ENCODE measurements at places on chromosomes 2 and 18.
A peak's percentile ranks its signal among the peaks of the same experiment; 100 is the strongest.

DNA sequence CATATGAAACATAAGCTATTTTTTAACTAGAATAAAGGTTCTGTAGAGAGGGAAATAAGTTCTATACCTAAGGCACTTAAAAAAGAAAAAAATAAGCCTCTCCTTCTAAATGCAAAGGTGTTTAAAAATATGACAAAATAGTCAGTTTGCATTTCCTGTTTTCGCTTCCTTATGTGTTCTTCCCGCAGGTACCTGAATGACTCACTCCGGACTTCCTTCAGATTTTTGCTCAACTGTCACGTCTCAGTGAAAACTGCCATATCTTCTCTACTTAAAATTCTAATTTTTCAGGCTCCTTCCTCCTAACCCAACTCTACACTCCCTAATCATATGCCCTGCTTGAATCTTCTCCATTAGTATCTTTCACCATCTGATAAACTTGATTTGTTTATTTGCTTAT lies 1333.1 kb downstream of the LRP1B start:
- no peak for DNase-seq
- no peaks in the 10 kb centered on the region for H3K27me3 ChIP-seq
- H3K4me1 ChIP-seq, result peaks cover 1% of the 10 kb centered on the region
- H3K27ac ChIP-seq, result no peak overlapping the region
- H3K36me3 ChIP-seq, result no peaks in the 10 kb centered on the region
- H3K4me3 ChIP-seq, result no peak overlapping the region

DNA sequence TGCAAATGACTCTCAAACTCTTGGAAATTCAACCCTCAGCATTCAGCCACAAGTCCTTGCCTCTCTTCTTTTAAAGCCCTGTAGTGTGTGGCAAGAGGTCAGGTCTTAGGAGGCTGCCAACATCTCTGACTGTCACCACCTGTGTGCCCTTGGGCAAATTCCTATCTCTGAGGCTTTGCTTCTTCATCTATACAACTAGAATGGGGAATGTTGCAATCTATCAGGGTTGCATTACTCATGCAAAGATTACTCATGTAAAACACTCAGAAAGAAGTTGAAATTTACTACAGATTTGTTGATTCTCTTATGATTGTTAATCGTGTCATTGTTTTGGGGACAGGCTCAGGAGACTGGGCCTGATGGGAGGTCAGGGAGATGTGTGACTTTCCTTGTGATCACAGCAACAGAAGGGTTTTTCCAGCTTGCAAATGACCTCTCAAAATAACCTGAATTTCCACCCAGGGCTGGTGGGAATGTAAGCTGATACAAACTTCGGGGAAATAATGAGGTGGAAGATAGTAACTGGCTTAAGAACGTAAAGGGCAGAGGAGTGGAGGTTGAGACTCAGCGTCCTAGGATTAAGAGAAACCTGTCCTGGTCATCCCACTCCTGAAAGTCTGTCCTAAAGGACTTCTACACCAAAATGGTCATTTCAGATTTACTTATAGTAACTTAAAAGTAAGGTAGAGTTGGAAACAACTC lies 32.1 kb upstream of the SIGLEC15 start:
- H3K27ac ChIP-seq, result no peak overlapping the region
- peaks cover 3% of the 10 kb centered on the region for H3K27me3 ChIP-seq
- DNase-seq, result no peak

GRCh38 chr18:68072744-68073143 lies 556.2 kb upstream of the DSEL start:
- no peaks in the 10 kb centered on the region for H3K36me3 ChIP-seq
- no peak overlapping the region for H3K27ac ChIP-seq
- no peak overlapping the region for H3K4me3 ChIP-seq
- H3K27me3 ChIP-seq, result no peaks in the 10 kb centered on the region
- DNase-seq, result no peak
- H3K4me1 ChIP-seq, result no peaks in the 10 kb centered on the region

- H3K36me3 ChIP-seq, result no peaks in the 10 kb centered on the region
- no peak overlapping the region for H3K4me3 ChIP-seq
- no peaks in the 10 kb centered on the region for H3K4me1 ChIP-seq
- no peaks in the 10 kb centered on the region for H3K27me3 ChIP-seq
- no peak for DNase-seq
- no peak overlapping the region for H3K27ac ChIP-seq
These were observed 184.7 kb downstream of the SATB2 start for GRCh38 chr2:199273042-199273511.

GRCh38 chr18:14768241-14768640 lies 20.3 kb downstream of the ANKRD30B start:
- H3K36me3 ChIP-seq, result no peaks in the 10 kb centered on the region
- H3K27me3 ChIP-seq, result no peaks in the 10 kb centered on the region
- no peak overlapping the region for H3K4me3 ChIP-seq

GRCh38 chr2:11898576-11898975 lies 152.1 kb downstream of the LPIN1 start:
- H3K4me3 ChIP-seq, result no peak overlapping the region
- H3K27ac ChIP-seq, result no peak overlapping the region
- H3K4me1 ChIP-seq, result no peaks in the 10 kb centered on the region
- H3K36me3 ChIP-seq, result no peaks in the 10 kb centered on the region
- no peak for DNase-seq
- H3K27me3 ChIP-seq, result no peaks in the 10 kb centered on the region

DNA sequence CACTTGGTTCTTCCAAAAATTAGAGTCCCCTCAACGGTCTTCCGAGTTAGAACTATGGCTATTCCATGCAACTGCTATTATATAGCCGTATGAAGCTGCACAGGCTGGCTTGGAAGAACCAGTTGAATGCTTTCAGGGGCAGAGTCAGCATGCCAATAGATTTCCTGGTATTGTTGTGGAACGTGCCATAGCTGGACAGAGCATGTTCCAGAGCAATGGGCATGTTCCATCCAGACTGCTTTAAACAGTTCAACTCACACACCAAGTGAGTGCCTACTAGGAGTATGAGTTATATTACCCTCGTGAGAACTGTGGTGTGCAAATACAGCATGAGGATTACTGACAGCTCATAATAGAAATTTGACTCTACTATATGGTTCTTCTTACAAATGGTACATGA lies 682.0 kb downstream of the SATB2 start:
- DNase-seq, result no peak
- H3K27me3 ChIP-seq, result no peaks in the 10 kb centered on the region
- H3K4me1 ChIP-seq, result no peaks in the 10 kb centered on the region
- no peak overlapping the region for H3K27ac ChIP-seq
- no peaks in the 10 kb centered on the region for H3K36me3 ChIP-seq

DNA sequence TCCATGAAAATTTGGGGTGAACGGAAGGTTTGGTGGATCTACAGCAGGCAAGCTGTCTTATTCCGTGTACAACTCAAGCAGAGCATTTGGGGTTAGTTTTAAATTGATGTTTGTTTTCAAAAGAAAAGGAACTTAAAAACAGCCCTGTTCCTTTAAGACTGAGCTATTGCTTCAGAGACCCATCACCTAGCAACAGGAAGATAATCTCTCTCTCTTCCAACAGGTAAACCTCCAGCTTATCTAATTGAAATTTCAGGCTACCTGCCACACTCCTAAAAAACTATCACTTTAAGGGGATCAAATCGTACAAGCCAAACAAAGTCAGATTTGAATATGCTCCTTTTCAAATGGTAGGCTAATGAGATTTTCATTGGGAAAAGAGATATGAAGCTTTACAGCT lies 101.8 kb downstream of the RNF152 start:
- no peaks in the 10 kb centered on the region for H3K36me3 ChIP-seq
- H3K27me3 ChIP-seq, result peaks cover 23% of the 10 kb centered on the region
- no peaks in the 10 kb centered on the region for H3K4me1 ChIP-seq

GRCh38 chr18:9248661-9249060 lies 85.9 kb upstream of the TWSG1 start:
- DNase-seq, result no peak
- no peaks in the 10 kb centered on the region for H3K27me3 ChIP-seq
- H3K4me3 ChIP-seq, result no peak overlapping the region
- no peak overlapping the region for H3K27ac ChIP-seq
- H3K36me3 ChIP-seq, result peaks cover 50% of the 10 kb centered on the region

DNA sequence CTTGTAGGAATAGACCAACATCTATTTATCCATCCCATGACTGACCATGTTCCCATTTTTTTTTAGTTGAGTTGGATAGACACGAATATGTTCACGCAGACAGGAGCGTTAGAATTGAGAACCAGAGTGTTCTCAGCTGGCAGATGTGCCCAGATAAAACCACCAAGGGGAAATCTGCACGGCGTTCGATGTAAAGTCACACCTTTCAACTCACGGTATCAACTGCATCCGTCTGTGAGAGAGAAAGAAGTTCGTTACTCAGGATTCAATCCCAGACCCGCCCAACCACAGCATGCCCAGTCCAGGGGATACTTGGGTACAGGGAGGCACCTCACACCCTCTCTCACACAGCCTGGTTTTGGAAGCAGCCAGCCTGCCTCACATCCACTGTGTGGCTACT lies 26.1 kb downstream of the MAL start:
- DNase-seq, result no peak
- H3K27me3 ChIP-seq, result no peaks in the 10 kb centered on the region
- peaks cover 24% of the 10 kb centered on the region for H3K36me3 ChIP-seq
- H3K27ac ChIP-seq, result peak overlapping the region; percentile 21
- H3K4me1 ChIP-seq, result peaks cover 61% of the 10 kb centered on the region
- H3K4me3 ChIP-seq, result no peak overlapping the region

DNA sequence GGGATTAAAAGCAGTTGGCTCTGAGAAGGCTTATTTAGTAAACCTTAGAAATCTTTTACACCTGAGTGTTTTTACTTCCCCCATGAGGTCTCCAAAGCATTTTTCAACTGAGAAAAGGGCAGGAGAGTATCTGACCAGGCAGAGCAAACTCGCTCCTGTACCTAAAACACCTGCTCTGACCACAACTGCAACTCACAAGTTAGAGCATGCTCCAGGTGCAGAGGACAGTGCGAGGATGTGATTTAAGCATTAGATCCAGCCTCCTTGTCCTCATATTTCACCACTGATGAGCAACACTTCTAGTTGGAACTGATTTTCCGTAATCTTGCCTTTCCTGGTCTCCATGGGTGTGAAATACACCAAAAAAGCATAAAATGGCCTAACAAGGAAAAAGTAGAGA lies 34.5 kb upstream of the TBC1D8 start:
- H3K27me3 ChIP-seq, result peaks cover 3% of the 10 kb centered on the region
- DNase-seq, result no peak
- H3K4me3 ChIP-seq, result no peak overlapping the region
- no peak overlapping the region for H3K27ac ChIP-seq

Measured in activated CD8-positive, alpha-beta memory T cell treated with anti-CD3 and anti-CD28 coated beads, Interleukin-2, amount 10 ng/mL, durations not matched to agents 7 days and 5 days (primary cell).